Smooth muscle cell of the coronary artery (primary cell): ENCODE measurements at places on chromosomes 6 and 20. TPM values are rescaled to one million over a fixed set of nuclear protein-coding genes. Genes with fewer than 3 reads are reported as not detected.

The PROKR2 gene
- total RNA-seq = not detected in 2 replicates

The ZSCAN31 gene
- total RNA-seq = 16.8 and 21.2 TPM in 2 replicates

The SAMD5 gene
- total RNA-seq = 0.08 and 0.12 TPM in 2 replicates

The GSTA3 gene
- not detected in 2 replicates for total RNA-seq

The PRL gene
- total RNA-seq = not detected in 2 replicates

The CNKSR3 gene
- 3.5 and 5.0 TPM in 2 replicates for total RNA-seq

The E2F1 gene
- 1.5 and 4.4 TPM in 2 replicates for total RNA-seq

The DAAM2 gene
- 12.1 and 19.3 TPM in 2 replicates for total RNA-seq

The CPXM1 gene
- total RNA-seq = 0.23 and 32.2 TPM in 2 replicates

The HMGCLL1 gene
- not detected in 2 replicates for total RNA-seq

The PKIB gene
- 0.45 and 1.4 TPM in 2 replicates for total RNA-seq

The WFDC12 gene
- not detected in 2 replicates for total RNA-seq

The COL11A2 gene
- 0.08 and 0.12 TPM in 2 replicates for total RNA-seq

The LGSN gene
- total RNA-seq = not detected in 2 replicates

The CDSN gene
- not detected in 2 replicates for total RNA-seq

The DPPA5 gene
- total RNA-seq = not detected in 2 replicates

The HLA-DQB1 gene
- not detected in 2 replicates for total RNA-seq

The LHFPL5 gene
- total RNA-seq = not detected in 2 replicates

The ZSCAN26 gene
- 11.5 and 12.0 TPM in 2 replicates for total RNA-seq

The TAP2 gene
- 20.8 and 40.5 TPM in 2 replicates for total RNA-seq

The KCNK5 gene
- total RNA-seq = not detected in 2 replicates

The KHDC1L gene
- not detected in 2 replicates for total RNA-seq

The SSTR4 gene
- total RNA-seq = not detected in 2 replicates

The GPX5 gene
- not detected in 2 replicates for total RNA-seq

The THEMIS gene
- not detected in 2 replicates for total RNA-seq

The HDGFL1 gene
- total RNA-seq = not detected in 2 replicates

The MEI4 gene
- total RNA-seq = not detected in 2 replicates

The CLIC5 gene
- total RNA-seq = 0.12 TPM in 1 of 2 replicates, not detected in the other

The LY6G6D gene
- not detected in 2 replicates for total RNA-seq

The SLC22A3 gene
- 0.23 and 13.5 TPM in 2 replicates for total RNA-seq

The PHACTR3 gene
- not detected in 2 replicates for total RNA-seq

The DZANK1 gene
- 0.75 and 1.2 TPM in 2 replicates for total RNA-seq

The RIMS4 gene
- total RNA-seq = 0.53 and 0.59 TPM in 2 replicates
